ENCODE measurements at places on chromosomes 7 and 10.

- DNase-seq: no peak
Observed at GRCh38 chr7:33771422-33771821, 133.9 kb upstream of the BMPER start.

GRCh38 chr10:128497660-128498377, 371.6 kb upstream of the MKI67 start:
- no peak for DNase-seq

- no peak for DNase-seq
Observed at GRCh38 chr7:25615593-25615992, 387.3 kb upstream of the NPVF start.

GRCh38 chr10:102435529-102436233, 3.3 kb upstream of the CUEDC2 start:
- no peak for DNase-seq

- DNase-seq: no peak
Observed at GRCh38 chr10:56745490-56745889, 384.4 kb upstream of the ZWINT start.

DNA sequence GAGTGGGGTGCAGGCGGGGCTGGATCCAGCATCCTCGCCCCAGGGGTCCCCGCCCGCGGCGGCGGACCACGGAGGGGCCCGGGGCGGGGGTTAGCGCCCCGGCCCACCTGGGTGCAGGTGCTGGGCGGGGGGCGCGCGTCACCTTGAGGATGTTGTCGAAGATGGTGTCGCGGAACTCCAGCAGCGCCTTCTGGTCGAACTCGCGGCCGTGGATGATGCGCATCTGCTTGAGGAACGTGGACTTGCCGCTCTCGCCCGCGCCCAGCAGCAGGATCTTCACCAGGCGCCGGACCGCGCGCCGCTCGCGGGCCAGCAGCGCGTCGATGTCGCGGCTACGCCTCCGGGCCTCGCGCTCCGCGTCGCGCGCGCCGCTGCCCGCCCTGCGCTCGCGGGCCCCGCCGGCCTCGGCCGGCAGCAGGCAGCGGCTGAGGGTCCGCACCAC, 376 bp downstream of the GNA12 start:
- no peak for DNase-seq

DNA sequence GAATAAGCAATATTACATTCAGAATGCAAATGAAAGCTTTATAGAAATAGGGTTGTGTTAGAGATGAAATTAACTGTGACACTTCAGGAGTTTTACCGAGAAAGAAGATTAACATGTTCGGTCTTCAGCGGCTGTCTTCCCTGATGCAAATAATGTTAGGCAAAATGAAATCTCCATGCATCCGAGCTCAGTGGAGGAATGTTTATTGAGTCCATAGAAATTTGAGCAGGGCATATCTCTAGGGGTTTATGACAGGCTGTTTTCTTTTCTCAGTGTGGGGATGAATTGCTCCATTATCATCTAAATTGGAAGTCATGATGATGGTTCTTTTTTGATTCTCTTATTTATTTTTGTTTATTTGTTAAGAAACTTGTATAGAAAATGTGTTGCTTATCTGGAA, 31.7 kb downstream of the DYNC1I1 start:
- no peak for DNase-seq

Measured in activated CD8-positive, alpha-beta memory T cell treated with anti-CD3 and anti-CD28 coated beads for 4 hours (primary cell).